HFFc6 (cell line): ENCODE measurements at places on chromosomes 3 and 15.

GRCh38 chr3:14534516-14535191 is 5.5 kb downstream of the GRIP2 start:
- DNase-seq, result no peak

DNA sequence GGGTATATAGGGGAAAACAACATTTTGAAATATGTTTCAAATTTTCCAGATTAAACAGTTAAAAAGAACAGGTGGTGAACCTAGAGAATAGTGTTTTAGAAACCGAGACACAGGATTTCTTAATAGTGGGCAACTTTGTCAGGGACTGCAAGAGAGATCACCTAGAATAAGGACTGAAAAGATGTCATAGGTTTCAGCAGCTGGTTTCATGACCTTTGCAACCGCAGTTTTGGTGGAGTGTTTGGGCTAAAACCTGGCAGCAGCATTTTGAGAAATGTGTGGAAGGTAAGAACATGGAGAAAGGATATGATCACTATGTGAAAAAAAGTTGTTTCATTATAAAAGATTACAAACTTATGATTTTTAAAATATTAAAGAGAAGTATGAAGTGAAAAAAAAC is 34.9 kb downstream of the PRKCI start:
- no peak for DNase-seq

GRCh38 chr15:96583671-96584070 is 253.2 kb downstream of the NR2F2 start:
- DNase-seq, result no peak

GRCh38 chr3:191296041-191296541 is 33.1 kb upstream of the CCDC50 start:
- no peak for DNase-seq
